ENCODE measurements at places on chromosomes 12 and 14.

DNA sequence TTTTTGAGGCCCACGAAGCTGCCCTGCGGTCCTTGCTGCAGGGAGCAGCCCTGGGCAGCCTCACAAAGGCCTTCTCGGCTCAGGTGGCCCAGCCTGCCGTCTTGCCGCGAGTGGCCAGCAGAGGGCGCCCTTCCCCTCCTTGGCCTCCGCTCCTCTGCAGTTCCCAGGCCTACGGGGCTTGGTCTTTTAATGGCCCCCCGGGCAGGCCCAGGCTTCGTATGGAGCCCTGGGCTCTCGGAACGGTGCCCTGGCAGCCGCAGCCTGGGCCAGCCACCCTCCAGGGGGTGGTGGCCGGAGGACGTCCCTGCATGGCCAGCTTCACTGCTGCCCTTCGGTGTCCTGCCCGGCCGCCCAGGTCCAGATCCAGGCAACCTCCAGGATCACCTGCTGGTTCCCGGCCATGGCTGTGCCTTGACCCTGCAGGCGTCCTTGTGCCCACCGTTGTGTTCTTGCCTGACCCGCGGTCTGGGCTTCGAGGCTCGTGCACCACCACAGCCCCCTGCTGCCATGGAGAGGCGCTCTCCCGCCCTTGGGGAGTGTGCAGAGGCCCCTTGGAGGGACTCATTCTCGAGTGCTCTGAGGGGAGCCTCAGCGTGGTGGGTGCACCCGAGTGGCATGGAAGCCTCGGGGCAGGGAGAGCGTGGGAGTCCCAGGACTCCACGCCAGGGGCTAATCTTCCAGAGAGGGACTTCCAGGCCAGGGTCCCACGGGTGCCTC is 9.4 kb downstream of the ASPG start:
- peak; percentile 93 for DNase-seq

- DNase-seq: no peak
Measured at GRCh38 chr12:50923361-50924130, 28.8 kb upstream of the HIGD1C start.

GRCh38 chr12:11805043-11805442 is 155.6 kb downstream of the ETV6 start:
- no peak for DNase-seq

GRCh38 chr12:116542345-116542956 is 16.7 kb upstream of the MAP1LC3B2 start:
- no peak for DNase-seq

DNA sequence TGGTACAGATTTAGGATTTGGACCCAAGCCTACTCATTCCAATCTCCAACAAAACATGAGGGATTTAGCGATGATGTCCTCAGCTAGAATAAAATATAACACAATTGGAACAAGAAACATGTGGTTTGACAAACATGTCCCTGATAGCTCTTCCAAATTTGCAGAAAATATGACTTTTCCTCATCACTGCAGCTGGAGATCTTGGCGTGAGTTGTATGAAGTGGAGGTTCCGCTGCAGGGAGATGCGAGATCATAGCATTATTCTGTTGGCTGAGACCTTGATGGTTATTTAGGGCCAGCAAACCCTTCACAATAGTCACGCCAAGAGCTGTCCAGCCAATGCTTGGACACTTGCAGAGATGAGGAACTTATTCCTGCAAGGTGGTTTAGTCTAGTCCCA is 413.4 kb upstream of the TBX3 start:
- no peak for DNase-seq

GRCh38 chr14:81529391-81529790 is 4.3 kb downstream of the SEL1L start:
- no peak for DNase-seq

- DNase-seq: no peak
Measured at GRCh38 chr12:122732170-122732569, 1.5 kb upstream of the HCAR1 start.

DNA sequence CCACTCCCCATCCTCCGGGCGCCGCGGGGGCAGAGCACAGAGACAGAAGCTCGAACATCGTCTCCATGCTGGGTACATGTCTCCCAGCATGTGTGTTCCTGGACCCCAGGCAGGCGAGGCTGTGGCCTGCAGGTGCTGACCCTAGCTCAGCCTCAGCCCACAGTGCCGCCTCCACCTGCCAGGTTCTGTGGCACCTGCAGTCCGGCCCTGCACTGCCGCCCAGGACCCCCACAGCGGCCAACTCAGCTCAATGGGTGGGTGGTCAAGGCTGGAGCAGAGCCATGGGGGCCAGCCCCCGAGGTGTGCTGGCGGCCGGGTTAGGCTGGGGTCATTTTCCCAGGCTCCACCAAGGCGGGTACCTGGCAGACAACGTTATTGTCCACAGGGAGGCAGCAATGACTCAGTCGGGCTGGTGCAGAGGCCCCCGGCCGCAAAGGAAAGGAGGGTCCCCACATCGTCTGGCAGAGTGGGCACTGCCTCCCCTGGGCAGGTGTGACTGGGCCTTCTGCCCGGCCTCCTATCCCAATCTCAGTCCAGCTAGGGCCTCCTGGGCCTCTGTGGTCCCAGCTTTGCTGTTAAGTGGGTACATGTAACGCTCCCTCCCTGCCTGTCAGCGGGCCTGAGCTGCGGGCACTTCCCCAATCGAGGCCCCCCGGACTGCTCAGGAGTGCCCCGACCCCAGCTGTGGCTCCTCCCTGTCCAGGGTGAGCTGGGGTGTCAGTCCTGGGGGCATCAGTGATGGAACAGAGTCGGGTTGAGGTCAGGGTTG is 20.2 kb upstream of the NUDT14 start:
- no peak for DNase-seq

DNA sequence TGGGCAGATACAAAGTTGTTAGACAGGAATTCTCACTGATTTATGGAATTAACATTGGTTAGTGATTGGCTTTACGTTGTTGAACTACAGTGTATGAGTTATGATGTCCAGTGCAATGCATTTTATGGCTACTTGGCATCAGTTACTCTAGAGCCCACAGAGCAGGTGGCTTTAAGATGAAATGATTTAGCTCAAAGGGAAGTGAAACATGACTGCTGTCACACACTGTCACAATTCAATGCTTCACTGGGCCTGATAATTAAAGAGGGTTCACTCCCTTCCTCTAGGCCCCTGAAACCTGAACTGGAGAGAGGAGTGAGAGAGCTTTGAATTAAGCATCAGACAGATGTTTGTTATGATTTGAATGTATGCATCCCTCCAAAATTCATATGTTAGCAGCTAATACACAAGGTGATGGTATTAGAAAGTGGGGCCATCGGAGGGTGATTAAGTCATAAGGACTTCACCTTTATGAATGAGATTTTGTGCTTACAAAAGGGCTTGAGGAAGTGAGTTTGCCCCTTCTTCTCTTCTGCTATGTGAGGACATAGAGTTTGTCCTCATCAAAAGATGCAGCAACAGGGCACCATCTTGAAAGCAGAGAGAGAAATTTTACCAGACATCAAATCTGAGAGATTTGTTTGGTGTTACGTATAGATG is 175.8 kb upstream of the GRIN2B start:
- no peak for DNase-seq

DNA sequence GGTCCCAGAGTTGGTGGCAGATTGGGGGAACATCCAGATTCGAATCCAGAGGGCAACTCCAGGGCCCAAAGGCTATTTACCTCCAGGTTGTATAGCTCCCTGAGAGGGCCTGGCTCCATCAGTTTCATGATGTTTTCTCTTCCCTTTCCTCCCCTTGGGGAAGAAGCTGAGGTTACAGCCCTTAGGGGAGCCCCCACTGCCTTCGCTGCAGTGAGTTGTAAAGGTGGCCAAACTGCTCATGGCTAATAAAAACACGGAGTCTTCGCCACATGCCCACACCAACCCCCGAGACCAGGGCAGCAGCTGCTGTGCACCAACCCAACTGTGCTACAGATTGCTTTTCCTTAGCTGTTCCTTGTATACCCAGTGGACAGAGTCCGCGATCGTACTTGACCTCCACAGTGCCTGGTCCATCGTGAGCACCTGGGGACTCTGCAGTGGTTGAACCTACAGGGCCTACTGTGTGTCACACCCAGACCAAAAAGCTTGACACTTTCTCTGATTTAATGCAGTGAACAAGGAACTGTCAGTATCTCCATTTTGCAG is 20.9 kb downstream of the GALNT16 start:
- no peak for DNase-seq

DNA sequence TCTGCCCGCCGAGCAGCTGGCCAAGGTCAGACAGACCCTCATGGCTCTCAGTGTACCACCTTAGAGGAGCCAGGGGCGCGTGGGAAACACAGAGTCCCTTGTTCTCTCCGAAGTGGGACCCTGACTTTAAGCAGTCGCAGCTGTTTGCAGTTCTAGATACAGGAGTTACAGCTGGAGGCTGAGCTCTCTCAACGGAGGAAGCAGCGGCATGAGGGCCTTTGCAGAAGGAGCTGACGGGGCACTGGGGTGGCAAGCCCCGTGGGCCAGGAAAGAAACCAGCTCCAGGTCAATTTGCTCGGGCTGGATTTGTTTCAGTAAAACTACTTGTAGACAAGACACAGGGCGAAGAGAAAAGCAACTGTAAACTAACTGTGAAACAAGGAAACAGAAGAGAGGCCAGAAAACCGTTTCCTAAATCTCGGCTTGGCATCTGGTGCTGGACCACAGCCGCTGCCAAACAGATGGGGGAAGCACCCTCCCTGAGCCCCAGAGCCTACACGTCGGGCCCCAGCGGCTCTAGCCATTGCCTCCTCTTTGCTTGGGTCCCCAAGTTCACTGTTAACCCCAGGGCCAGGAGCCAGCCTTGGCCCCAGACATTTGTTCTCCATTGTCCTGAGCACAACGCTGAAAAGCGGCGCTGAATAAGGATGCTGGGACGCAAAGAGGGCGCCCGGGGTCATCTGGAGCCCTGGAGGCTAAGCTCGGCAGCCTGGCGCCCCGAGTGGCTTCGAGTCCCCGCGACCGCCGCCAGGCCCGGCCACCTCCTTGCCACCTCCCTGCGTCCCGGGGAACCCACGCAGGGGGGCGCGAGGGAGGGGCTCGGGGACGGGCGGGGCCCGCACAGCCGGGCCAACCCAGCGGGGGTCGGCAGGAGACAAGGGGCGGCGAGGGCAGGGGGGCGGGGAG is 914 bp upstream of the PACS2 start:
- DNase-seq: no peak

GRCh38 chr12:80269803-80270552 is 170.6 kb downstream of the OTOGL start:
- DNase-seq: no peak

DNA sequence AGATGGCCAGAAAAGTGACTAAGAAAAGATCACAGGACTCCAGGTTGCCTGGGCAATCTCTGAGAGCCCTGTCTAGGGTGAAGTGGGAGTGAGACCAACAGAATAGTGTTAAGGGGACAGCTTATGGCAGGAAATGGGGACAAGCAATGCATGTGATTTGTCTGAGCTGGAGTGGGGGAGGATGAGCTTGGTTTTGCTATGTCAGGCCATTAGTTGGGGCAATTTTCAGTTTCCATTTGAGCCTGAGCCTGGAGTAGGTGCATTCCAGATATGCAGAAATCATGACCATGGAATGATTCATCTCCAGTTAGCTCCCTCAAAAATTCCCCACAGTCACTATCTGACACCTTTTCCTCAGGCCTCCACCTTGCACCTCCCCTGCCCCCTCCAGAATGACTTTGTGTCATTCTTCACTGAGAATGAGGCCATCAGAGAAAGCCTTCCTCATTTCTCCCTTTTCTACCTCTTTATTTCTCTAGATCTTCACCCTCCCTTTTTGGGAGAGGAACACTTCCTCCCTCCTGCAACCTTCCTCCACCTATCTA is 150.9 kb upstream of the PLEKHG7 start:
- no peak for DNase-seq

GRCh38 chr12:122965321-122965751 is 927 bp downstream of the ABCB9 start:
- DNase-seq: no peak

DNA sequence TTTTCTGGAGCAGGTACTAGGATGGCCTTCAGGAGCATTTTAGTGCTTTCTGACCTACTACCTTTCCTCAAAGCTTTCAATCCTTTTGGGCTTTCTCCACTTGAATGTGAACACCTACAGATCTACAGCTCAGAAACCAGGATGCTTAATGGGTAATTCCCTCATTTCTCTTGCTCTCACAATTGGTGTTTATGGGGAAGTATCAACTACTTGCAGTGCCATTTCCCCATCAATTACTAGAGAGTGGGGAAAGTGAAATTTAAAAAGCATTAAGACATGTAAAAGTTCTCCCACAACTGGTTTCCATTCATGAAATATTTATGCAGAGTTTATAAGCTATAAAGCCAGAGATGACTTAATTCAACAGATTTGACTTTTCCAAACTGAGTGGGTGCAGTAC is 2.1 kb upstream of the YY1 start:
- DNase-seq: no peak

DNA sequence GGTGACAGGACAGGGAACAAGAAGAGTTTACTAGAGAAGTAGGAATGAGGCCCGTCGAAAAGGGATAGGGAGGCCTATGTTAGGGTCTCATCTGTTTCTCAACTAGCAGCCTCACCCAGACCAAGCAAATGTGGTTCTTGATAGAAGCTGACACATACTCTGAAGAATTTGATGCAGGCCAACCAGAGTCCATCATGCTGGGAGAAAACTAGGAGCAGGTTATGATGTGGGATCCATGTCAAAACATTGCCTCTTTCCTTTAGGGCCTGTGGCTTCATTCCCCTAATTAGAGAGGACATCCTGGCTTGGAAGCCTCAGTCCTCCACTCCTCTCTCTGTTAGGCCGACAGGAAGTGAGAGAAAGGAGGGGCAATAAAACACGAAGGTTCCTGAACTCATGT is 122.8 kb downstream of the NTF3 start:
- DNase-seq: no peak

DNA sequence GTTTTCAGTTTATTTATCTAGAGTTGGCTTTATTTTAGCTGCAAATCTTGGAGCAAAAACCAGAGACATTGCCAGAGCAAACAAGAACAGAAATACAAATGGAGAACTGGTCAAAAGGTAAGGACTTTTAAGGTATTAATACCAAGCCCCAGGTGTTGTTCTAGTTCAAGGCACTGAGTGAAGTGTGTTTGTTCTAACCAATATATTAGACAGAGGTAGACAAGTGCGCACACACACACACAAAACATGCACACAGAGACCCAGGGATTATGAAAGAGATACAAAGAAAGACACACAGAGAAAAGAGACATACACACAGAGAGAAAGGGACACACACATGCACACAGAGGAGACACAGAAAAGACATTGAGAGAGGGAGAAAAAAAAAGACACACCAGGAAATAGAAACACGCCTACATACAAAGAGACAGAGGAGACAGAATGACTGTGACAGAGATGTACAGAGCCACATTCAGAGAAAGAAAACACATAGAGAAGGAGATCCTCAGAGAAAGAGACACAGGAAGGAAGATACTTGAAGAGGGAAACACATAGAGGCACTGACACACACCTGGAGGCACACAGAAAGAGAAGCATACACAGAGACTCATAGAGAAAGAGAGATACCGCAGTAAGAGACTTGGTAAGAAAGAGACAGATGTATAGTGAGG is 50.2 kb downstream of the MIPOL1 start:
- DNase-seq: no peak

All from D721Med (cell line).